Posterior cingulate gyrus (tissue), 11 donors: ENCODE measurements at places on chromosomes 6 and 20.

GRCh38 chr6:5956939-5957338 lies 49.8 kb downstream of the NRN1 start:
- no peak for DNase-seq

- peak; percentile 86 for DNase-seq
These were observed 1.3 kb downstream of the LTB start for GRCh38 chr6:31580807-31581433.

DNA sequence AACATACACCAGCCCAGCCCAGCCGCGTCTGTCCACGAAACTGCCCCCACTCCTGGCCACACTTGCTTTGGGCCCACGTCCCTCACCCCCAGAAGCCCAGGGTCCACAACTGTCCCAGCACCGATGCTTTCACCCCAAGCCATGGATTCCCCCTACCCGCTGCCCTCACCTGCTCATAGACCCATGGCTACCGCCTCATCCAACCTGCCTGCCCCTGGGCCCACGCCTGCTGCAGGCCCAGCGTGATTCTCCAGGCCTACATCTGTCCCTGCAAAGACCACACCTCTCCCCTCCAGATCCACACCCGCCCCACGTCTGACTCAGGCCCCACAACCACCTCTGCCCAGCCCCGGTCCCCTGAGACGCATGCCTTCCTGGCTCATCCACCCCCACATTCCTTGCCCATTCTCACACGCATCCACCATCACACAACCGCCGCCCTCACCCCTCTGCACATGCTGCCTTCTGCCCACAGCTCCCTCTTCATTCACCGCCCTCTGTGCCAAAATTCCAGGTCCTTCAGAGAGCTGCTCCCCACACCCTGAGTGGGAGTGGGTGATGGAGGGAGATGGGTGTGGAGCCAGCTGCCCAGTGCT lies 86.7 kb downstream of the GRM4 start:
- no peak for DNase-seq

DNA sequence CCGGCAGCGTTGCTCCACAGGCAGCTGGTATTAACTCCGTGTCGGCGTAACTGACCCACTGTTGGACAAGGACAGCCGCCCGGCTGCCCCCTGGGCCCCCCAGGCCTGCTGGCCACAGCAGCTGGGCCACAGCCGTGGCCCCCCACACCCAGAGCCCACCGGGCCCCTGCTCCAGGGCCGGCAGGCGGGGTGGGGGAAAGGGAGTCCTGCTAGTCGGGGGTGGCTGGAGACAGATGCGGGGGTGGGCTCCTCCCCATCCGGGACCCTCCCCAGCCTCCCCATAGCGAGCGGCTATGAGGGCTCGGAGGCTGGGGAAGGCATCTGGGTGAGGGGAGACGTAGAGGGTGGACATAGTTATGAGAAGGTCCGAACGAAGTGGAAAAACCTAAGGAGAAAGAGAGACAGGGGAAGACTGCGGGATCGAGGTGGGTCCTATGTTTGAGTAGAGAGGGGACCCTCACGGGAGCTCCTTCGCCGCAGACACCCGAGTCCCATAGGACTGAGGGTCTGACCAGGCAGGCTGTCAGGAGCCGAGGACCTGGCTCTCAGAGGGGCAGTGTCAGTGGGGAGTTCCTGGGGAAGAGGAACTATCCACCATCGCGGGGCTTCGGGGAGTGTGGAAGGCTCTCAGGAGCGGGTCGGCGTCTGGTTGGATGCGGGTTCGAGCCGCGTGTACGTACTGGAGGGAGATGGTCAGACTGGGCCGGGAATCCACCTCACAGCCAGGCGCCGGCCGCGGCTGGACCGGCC lies 511 bp downstream of the VARS1 start:
- no peak for DNase-seq

DNA sequence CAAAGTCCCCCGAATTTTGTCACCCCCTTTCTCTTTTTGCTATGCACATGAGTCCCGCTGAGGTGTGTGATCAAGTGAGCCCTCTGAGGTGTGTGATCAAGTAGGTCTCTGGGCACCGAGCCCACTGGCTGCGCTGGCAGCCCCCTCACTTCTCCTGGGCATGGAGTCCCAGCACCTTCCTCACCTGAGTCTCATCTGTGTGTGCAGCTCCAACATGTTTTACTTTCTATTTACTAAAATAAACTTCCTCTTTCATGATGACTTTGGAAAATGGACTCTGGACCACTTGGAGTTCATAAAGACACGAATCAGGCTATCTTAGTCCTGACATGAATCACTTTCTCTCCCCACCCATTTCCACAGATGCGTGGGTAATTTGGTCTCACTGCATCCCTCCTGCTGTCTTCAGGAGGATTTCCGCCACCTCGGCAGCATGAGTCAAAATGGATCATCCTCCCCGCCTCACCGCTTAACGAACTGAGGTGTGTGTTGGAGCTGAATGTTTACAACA lies 39.8 kb downstream of the PRDM1 start:
- no peak for DNase-seq

- DNase-seq = no peak
These were observed 46.1 kb downstream of the FAM50B start for GRCh38 chr6:3895312-3895653.

DNA sequence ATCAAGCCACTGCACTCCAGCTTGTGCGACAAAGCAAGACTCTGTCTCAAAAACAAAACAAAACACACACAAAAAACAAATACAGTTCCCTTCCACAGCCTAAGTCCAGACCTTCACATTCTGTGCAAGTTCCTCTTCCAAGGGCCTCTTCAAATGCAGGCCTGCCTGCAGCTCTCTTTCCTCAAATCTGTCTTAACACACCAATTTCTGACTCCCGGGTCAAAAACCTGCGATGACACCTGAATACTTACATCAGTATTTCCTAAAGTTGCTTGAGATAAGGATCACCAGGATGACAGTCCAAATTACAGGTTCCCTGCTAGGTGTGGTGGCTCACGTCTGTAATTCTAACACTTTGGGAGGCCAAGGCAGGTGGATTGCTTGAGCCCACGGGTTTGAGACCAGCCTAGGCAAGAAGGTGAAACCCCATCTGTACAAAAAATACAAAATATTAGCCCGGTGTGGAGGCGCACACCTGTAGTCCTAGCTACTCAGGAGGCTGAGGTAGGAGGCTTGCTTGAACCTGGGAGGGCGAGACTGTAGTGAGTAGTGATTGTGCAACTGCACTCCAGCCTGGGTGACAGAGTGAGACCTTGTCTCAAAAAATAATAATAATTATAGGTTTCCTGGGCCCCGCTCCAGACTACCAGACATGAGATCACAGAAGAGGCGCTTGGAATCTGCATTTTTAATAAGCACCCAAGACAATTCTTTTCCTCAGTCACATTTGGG lies 8.8 kb upstream of the PARD6B start:
- no peak for DNase-seq

DNA sequence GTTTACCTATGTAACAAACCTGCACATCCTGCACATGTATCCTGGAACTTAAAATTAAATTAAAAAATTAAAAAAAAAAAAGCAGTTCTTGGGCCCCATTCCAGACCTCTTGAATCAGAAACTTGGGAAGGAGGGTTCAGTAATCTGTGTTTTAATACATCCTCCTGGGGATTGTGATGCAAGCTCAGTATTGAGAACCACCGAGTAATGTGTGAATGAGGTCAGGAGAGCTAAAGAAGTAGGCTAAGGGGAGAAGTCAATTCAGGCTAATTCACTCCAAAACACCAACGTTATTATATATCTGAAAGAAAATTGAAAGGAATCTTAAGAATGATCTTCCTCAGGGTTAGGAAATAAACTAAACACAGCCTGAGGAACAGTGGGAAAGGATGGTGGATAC lies 120.4 kb downstream of the RNF144B start:
- DNase-seq = no peak

DNA sequence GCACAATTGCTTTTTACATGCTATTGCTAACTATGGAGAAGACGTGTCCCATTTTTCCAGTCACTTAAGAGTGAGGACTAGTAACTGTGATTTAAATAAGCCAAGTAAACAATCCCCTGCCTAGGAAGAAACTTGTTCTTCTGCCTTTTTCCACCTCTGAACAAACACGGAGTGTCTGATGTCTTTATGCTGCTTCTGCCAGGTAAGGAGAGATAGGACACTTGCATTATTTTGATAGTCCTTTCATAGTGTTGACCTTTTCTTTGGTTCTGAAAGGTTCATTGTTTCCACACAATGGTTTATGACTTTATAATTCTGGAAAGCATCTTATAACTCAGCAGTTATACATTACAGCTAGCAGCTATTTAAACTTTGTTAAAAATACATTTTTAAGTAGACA lies 8.4 kb downstream of the LRP11 start:
- no peak for DNase-seq

- no peak for DNase-seq
These were observed 293.7 kb upstream of the TCF21 start for GRCh38 chr6:133595111-133595761.

- no peak for DNase-seq
These were observed 966 bp downstream of the CFAP206 start for GRCh38 chr6:87408721-87409155.

DNA sequence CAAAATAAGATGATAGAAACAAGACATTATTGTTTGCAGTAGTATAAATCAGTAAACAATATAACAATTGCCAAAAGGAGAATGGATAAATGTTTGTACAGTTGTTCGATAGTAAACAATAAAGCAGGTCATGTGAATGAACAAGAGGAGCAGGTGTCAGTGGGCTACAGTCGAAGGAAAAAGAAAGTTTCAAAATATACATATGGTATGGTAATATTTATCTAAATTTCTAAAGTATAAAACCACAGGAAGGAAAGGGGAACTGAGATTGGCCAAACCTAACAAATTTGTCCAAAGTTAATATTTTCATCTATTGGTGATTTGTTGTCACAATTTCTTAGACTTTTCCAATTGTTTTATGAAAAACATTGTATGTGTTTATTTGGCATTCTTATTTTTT lies 110.9 kb downstream of the SH3BGRL2 start:
- DNase-seq = no peak

- no peak for DNase-seq
These were observed 109.6 kb downstream of the SLC22A3 start for GRCh38 chr6:160457823-160458222.

GRCh38 chr6:40484066-40484465 lies 103.1 kb downstream of the LRFN2 start:
- no peak for DNase-seq

- DNase-seq = no peak
These were observed 114.0 kb downstream of the BFSP1 start for GRCh38 chr20:17417225-17417624.

DNA sequence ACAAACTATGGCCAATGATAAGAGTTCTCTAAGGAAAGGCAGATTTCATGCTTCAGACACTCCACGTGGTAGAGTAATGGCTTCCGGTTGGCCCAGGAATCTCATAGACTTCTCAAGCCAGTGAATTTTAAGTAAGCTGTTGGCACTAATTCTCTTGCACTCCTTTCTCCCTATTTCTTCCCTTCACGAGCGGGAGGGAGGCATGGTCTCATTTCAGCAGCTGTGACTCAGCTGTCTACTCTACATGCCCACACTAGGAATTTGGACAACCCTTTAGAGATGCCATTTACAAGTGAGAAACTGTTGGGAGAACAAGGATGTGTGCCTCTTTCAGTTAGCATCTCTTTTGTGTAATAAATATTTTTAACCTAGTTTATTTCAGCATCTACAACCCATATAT lies 107.7 kb downstream of the PTPRK start:
- DNase-seq = peak; percentile 64

- DNase-seq = no peak
These were observed 58.6 kb downstream of the AIG1 start for GRCh38 chr6:143119260-143119659.

DNA sequence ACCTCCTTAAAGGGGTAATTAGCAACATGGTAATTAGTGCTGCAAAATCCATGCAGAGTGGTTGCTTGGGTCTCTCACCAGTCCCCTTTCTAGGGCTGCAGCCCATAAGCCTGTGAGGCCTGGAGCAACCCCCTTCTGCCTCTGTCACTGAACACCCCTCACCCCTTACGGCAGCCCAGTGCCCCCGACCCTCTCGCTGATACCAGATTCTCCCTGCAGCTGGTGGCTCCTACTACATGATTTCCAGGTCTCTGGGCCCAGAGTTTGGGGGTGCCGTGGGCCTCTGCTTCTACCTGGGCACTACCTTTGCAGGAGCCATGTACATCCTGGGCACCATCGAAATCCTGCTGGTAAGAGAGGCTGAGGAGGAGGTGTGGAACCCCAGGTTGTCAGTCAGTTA lies 8.0 kb downstream of the SLC12A5 start:
- DNase-seq = no peak

- DNase-seq = no peak
These were observed 25.0 kb upstream of the HMGCLL1 start for GRCh38 chr6:55604021-55604420.

DNA sequence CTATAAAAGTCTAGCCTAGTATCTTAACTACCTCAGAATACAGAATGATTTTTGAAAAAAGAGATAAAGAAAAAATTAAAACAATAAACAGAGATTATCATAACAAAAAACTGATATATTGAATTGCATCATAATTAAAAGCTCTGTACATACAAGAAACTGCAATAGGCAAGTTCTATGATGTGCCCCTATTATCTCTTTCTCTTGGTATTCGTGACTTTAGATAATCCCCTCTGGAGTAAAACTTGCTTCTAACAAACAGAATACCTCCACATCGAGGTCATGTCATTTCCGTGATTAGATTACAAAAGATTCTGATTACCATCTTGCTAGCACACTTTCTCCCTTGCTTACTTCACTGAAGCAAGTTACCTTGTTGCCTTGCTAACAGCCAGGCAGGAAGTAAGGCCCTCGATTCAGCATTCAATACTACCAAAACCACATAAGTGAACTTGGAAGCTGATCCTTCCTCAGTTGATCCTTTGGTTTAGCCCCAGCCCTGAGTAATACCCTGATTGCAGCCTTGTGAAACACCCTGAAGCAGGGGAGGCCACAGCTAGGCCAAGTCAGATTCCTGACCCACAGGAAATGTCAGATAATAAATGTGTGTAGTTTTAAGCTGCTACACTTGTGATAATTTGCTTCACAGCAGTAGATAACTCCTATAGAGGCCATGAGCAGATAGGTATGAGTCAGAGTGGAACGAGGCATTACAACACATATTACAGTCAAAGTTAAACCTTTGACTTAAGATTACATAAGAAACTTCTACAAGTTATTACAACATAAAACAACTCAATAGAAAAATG lies 53.7 kb upstream of the TMX4 start:
- no peak for DNase-seq

- DNase-seq = peak; percentile 19
These were observed 102.3 kb downstream of the SH3BGRL2 start for GRCh38 chr6:79733388-79733787.

DNA sequence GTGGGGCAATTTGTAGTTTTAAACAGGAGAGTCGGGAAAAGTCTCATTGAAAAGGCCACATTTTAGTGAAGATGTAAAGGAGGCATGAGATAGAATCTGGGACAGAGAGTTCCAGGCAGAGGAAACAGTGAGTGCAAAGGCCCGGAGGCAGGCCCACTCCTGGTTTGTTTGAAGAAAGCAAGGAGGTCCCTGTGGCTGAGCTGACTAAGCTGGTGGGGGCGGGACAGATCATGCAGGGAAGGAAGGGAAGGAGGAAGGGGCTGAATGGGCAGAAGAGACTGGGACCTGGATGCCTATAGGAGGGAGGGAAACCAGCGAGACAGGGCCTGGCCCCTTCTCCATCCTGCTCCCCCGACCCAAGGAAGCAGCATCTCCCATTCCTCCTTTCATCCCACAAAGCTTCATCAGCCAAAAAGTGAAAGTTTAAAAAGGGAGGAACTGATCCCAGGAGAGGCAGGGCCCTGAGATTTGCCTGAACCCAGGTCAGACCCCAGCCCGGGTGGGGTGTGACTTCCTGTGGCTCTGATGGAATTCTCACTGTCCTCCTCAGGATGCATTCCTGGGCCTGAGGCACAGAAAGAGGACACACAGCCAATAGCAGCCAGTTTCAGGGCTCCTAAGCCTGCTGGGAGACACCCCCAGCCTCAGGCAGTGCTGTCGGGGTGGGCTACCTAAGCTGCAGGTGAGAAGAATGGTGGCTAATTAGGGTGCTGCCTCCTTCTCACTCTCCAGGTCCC lies 54.2 kb upstream of the SIRPA start:
- no peak for DNase-seq
